ENCODE measurements at places on chromosomes 13 and 19.
A peak's percentile ranks its signal among the peaks of the same experiment; 100 is the strongest.

- DNase-seq = no peak
These were observed 372.3 kb downstream of the NDFIP2 start for GRCh38 chr13:79853251-79853650.

GRCh38 chr13:87123987-87124784 is 547.0 kb upstream of the SLITRK5 start:
- peak; percentile 21 for DNase-seq

GRCh38 chr19:8473648-8474476 is 28.6 kb downstream of the PRAM1 start:
- no peak for DNase-seq

DNA sequence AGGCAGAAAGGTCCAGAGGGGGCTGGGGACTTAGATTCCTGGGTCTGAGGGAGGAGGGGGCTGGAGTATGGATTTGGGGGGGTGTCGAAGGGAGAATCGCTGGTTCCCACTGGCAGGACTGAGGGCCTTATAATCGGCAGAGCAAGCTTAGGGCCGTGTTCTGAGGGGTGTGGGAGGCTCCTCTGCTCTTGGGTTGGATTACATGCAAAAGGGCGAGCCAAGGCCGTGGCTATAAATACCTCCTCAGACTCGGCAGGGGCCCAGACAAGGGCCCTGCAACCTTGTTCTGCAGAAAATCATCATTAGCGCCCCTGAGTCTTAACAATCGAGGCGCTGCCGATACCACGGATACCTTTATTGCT is 707 bp upstream of the MAMSTR start:
- no peak for DNase-seq

DNA sequence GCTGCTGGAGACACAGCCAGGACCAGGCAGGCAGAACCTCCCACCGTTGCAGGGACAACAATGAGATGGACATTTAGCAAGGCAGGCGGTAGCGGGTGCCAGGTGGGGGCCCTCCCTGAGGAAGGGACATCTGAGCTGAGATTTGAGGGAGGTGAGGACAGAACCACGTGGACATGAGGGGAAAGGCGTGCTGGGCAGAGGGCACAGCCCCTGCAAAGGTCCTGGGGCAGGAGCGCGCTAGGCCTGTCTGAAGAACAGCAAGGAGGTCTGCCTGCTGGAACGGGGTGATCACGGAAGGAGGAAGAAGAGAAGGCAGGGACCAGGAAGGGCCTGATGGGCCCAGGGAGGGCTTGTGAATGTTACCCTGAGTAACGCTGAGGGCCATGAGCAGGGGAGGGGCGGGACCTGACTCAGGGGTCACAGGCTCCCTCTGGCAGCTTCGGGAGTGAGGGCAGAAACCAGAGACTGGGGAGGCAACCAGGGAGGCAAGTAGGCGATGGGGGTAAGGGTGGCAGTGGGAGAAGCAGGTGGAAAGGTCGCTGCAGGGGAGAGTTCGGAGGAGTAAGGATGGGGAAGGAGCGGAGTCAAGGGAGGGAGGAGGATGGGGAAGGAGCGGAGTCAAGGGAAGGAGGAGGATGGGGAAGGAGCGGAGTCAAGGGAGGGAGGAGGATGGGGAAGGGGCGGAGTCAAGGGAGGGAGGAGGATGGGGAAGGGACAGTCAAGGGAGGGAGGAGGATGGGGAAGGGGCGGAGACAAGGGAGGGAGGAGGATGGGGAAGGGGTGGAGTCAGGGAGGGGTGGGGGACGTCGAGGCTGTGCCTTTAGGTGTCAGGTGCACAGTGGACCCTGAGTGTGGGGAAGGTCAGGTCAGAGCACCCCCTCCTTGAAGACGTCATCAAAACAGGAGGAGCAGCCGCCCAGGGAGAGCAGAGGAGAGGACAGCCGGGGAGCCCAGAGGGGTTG is 15.7 kb upstream of the B3GNT3 start:
- no peak for DNase-seq

DNA sequence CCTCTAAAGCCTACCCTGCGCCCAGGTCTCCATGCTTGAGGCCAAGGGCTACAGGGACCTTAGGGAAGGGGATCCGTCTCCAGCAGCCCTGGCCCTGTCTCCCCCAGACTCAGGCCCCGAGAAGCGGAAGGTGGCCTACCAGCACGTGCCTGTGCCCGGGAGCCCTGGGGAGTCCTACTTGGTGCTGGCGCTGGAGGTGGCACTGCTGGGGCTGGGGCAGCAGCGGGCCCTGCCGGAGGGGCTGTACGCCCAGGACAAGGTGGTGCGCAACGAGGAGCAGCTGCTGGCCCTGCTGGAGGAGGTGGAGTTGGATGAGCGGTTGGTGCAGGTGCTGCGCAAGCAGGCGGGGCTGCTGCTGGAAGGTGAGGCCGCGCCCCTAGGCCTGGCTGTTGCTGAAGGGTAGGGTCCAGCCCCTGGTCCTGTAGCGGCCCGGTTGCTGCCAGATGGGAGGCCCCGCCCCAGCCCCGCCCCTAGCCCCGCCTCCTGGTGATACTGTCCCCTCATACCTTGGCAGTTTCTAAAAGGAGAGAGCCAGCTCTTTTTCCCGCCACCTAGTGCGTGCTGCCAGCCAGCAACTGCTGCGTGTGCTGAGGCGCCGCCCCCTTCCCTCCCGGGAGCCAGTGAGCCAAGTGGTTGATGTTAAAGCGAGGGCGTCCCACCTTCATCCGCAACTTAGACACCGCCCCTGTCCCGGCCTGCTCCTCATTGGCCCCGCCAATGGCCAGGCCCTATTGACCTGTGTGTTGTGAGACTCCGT is 22.6 kb downstream of the ZSWIM4 start:
- no peak for DNase-seq

- no peak for DNase-seq
These were observed 11.9 kb downstream of the PEAK3 start for GRCh38 chr19:2270157-2270422.

GRCh38 chr19:3115411-3115810 is 20.4 kb upstream of the GNA15 start:
- no peak for DNase-seq

DNA sequence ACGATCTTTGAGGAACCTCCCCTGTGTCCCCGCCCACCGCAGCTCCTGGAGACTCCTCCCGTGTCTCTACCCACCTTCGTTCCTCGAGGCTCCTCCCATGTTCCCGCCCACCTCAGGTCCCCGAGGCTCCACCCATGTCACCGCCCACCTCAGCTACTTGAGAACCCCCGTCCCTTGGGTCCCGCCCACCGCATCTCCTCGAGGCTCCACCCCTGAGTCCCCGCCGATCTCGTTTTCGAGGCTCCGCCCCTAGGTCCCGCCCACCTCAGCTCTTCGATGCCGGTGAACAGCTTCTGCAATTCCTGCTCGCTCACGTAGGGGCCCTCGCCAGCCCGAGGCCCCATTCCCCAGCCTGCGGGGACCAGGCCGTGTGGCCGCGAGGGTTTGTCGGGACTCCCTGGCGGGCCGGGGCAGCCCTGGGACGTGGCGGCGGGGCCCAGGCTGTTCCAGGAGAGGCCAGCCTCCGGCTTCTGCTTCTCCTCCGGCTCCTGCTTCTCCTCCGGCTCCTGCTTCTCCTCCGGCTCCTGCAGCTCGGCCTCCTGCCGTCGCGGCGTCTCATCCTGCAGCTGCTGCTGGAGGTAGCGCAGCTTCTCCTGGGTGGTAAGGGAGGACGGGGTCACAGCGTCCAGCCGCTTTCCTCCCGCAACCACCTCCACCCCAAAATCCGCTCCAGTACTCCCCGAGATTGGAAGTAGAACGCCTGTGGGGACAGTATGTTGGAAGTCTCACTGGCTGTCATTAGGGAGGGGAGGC is 16.7 kb downstream of the TSKS start:
- no peak for DNase-seq

GRCh38 chr13:50033725-50034124 is 18.5 kb downstream of the KCNRG start:
- no peak for DNase-seq

DNA sequence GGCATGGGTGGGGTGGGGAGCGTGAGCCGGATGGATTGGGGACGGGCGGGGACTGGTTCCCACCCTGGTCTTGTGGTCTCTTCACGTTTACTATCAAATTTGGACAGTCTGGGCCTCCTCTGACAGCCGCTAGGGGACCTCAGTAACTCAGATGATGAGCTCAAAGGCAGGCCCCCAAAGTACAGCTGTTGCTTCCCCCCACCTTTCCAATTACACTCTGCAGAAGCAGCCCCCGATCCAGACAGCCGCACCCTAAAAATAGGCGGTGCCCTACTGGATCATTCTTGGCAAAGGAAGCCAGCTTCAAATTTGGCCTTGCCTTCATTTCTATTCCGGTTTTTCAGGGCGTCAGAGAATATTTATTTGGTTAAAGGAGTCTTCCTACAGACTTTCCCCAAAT is 1.9 kb upstream of the FOXO1 start:
- no peak for DNase-seq

Data from left renal pelvis (tissue), 4 donors.